Peyer's patch (tissue), 4 donors: ENCODE measurements at places on chromosomes 12 and 14. TPM values are rescaled to one million over a fixed set of nuclear protein-coding genes. Genes with fewer than 3 reads are reported as not detected.

TGM1 gene
- total RNA-seq: 5.8 TPM

SERPINA3 gene
- 26.1 TPM for total RNA-seq

KRT83 gene
- not detected for total RNA-seq

AKAP6 gene
- total RNA-seq: 13.7 TPM

LMBR1L gene
- 93.7 TPM for total RNA-seq

CCDC38 gene
- total RNA-seq: not detected

ADAMTS20 gene
- not detected for total RNA-seq

PLEKHH1 gene
- total RNA-seq: 114 TPM

OVCH1 gene
- total RNA-seq: 0.40 TPM

GSC gene
- not detected for total RNA-seq

CNTN1 gene
- 0.53 TPM for total RNA-seq

SLC7A8 gene
- total RNA-seq: 21.8 TPM

NKX2-1 gene
- not detected for total RNA-seq

KRT82 gene
- not detected for total RNA-seq

GPRC5D gene
- not detected for total RNA-seq

ANO2 gene
- 23.9 TPM for total RNA-seq

CLEC6A gene
- not detected for total RNA-seq

SYCP3 gene
- not detected for total RNA-seq

SERPINA5 gene
- total RNA-seq: not detected

LALBA gene
- total RNA-seq: not detected

PAH gene
- not detected for total RNA-seq

DPF3 gene
- 10.7 TPM for total RNA-seq

- no peak for DNase-seq
Measured at GRCh38 chr12:109589691-109590245, 16.2 kb downstream of the MVK start.

- DNase-seq: no peak
Measured at GRCh38 chr14:77012193-77012765, 16.2 kb downstream of the IRF2BPL start.

- DNase-seq: no peak
Measured at GRCh38 chr12:123634142-123634561, 523 bp downstream of the GTF2H3 start.

DNA sequence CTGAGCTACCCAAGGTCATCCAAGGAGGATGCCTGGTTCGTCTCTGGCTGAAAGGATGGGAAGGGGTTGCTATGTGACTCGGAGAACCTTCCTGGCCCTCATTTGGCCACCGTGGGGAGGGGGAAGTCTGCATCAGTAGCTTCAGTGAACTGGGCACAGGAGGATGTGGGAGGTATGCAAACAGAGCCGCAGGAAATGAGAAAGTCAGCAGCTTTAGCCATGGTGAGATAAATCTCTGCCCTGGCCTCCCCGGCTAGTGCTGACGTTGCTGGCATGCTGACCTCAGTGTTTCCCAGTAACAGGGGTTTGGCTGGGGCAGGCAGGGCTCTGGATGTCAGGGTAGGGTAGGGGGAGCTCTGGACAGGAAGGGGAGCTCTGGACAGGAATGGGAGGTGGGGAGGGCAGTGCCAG lies 2.3 kb upstream of the CEBPE start:
- no peak for DNase-seq

DNA sequence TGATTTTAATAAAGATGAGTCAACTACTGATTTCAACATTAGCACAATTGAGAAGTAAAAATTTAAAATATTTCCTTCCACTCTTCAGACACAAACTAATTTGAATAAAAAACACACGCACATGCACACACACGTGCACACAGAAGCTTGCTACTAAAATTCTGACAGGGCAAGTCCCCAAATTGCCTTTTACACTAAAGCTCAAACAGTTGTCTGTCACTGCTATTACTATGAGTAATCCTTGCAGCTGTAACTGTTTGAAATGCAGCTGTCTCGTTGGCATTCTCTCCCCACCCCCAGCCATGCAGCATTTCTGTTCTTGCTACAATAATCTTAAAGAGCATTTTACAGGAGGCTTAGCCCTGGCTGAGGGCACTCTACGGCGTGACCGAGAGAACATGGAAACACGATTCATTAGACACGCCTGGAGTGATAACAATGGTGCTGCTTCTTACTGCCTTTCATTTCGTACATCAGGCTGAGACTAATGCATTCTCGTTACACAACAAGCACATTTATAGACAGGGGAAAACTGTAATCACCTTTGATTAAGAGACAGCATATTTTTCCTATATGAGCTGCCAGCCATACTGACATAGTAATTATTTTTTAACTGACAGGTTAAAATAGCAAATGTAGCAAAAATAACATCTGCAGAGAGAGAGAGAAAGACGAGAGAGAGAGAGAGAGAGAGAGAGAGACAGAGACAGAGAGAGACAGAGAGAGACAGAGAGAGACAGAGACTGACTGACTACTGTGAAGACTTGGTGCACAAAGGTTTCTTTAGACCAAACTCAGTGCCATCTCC lies 153.8 kb downstream of the MED13L start:
- DNase-seq: no peak

GRCh38 chr12:104844123-104844522 lies 114.0 kb downstream of the SLC41A2 start:
- DNase-seq: no peak

GRCh38 chr12:10853776-10854175 lies 4.5 kb upstream of the PRR4 start:
- DNase-seq: no peak

GRCh38 chr12:123058481-123058880 lies 78.0 kb downstream of the ARL6IP4 start:
- DNase-seq: no peak

DNA sequence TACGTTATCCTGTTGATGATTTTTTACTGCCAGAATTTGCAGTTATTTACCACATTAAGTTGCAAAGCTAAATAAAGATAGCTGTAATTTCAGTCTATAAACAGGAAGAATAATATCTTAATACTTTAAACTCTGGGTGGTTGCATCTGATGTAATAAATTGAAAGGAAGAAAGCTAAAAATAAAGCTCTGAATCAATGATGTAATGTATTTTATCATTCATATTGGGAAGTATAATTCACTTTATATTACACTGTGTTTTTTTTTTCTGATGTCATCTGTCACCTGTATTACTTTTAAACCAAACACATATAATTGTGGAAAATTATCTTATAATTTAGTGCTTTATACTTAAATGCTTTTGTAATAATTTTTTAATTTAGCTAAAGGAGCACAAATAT lies 37.1 kb downstream of the PDZRN4 start:
- DNase-seq: no peak

DNA sequence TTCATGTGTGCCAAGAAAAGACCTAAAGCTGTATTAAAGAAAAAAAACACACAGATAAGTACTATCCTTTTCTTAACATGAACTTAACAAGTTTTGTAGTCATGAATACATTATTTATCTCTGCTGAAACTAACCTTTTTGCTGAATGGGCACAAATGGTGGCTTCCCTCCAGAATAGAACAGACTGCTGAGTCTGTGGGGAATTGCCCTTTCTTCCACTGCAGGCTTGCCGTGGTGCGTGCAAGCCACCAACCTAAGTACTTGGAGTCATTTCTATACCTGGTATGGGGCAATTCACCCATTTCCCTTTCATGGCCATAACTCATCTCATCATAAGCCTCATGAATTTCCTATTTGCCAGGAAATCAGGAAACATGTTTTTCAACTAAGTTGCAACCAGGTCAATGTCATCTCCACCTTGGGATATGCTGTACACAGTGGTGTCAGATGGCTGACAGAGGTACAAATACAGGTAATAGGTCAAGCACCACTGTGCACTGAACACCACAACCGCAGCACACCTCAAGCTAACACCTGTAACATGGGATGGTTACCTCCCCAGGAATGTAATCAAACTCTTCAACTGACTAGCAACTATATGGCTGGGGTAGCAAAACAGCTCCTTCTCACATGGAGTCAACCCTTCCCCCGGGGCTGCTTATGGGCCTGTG lies 49.9 kb downstream of the CATSPERB start:
- no peak for DNase-seq

- DNase-seq: no peak
Measured at GRCh38 chr14:27917896-27918295, 848.7 kb upstream of the FOXG1 start.

- no peak for DNase-seq
Measured at GRCh38 chr14:99024926-99025325, 247.1 kb downstream of the BCL11B start.

GRCh38 chr12:122021193-122021821 lies 377 bp upstream of the BCL7A start:
- no peak for DNase-seq

GRCh38 chr14:20306079-20306423 lies 300 bp upstream of the TTC5 start:
- no peak for DNase-seq

- DNase-seq: no peak
Measured at GRCh38 chr12:122845041-122845864, 10.0 kb downstream of the HIP1R start.

GRCh38 chr14:70192915-70193314 lies 4.2 kb upstream of the SLC8A3 start:
- DNase-seq: no peak

DNA sequence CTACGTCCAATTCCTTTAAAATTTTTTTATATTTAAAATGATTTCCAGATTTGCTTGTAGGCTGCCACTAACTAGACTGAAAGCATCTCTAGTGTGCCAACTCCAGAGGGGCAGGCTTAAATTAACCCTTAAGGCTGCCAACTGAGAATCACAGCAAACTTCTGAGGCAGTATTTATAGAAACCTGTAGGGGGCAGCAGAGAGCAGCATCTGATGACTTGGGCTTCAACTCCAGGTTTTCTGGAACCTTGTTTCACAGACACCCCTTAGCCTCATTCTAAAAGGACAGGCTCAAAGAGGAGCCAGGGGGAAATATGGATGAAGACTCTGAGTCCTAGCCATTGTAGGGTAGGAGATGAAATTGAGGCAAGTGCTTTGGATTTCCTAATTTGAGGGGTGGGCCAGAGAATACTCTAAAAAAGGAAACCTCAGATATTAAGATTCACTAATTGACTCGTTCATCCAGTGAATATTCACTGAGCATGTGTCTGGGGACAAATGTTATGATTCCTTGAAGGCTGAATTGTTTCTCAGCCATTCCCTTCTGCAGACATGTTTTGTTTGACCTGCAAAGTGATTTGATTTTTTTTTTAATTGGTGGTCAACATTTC lies 63.3 kb upstream of the HSPB8 start:
- peak; percentile 50 for DNase-seq

DNA sequence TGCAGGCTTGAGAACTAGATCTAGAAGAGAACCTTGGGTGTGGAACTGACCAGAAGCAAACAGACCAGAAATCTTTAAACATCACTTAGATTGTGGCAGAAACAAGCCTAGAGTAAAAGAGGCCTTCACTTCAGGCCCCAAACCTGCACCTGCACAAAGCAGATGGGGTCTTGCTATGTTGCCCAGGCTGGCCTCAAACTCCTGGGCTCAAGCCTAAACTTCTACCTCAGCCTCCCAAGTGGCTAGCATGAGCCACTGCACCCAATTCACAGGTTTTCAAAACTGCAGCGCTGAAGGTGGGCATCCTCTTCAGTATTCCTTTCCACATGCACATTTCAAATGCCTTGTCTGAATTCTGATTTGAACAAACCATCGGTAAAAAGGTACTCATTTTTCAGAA lies 19.9 kb downstream of the MOK start:
- no peak for DNase-seq

GRCh38 chr14:92500491-92500941 lies 13.1 kb upstream of the RIN3 start:
- DNase-seq: no peak

- DNase-seq: no peak
Measured at GRCh38 chr12:29245246-29245645, 96.2 kb downstream of the FAR2 start.

DNA sequence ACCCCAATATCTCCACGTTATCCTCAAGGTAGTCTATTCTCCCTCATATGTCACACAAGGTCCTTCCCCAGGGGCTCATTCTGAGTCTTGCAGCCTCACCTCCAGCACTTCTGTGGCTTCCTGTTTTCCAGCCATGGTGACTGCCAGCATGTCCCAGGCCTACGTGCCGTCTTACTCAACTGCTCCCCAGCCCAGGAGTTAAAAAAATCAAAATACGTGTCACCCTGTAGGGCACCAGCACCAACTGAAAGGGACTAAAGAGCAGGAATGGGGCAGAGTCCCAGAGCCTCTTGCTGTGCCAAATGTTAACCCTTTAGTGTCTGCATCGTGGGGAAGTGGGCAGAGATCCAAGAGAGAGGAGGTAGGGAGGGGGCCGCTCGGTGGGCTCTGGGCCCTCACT lies 37.0 kb upstream of the MED13L start:
- no peak for DNase-seq

DNA sequence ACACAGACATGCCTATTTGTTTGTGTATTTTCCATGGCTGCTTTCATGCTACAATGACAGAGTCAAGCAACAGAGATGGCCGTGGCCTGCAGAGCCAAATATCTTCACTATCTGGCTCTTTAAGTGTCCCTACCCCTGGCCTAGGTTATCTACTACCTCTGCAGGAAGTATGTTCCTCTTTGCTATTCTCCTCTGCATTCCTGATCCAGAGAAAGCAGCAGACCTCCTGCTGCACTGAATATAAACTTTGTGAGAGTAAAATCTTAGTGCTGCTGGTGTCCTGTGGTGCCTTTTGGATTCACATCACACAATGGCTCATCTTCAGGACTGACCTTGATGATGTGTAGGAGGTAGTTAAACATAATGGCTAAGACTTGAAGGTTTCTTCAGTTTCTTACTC lies 233.4 kb downstream of the IPO8 start:
- DNase-seq: no peak

GRCh38 chr12:52280319-52280795 lies 5.9 kb downstream of the KRT86 start:
- DNase-seq: no peak

DNA sequence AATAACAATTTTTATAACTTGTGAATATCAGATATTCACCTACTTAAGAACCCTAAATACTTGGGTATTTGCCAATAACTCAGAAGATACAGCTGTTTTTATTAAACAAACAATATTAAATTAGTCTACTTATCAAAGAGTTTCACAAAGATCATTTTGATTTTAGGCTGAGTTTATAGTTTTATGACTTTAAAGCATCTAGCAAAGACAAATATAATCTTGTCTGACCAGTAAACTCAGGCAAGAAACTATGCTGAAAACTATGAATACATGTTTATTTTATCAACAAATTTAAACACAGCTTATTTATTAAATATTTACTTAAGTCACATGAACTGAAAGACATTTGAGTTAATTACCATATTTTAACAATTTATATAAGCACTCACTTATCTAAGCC lies 18.5 kb upstream of the SERPINA1 start:
- no peak for DNase-seq

GRCh38 chr12:23083267-23083666 lies 458.3 kb downstream of the ETNK1 start:
- no peak for DNase-seq

- no peak for DNase-seq
Measured at GRCh38 chr14:72909163-72909562, 15.3 kb upstream of the DPF3 start.

GRCh38 chr14:90805662-90806540 lies 10.3 kb downstream of the TTC7B start:
- no peak for DNase-seq
